ENCODE measurements at places on chromosomes 3 and 15.
A peak's percentile ranks its signal among the peaks of the same experiment; 100 is the strongest.

- DNase-seq: no peak
Observed at GRCh38 chr15:69499521-69500211, 47.0 kb downstream of the RPLP1 start.

DNA sequence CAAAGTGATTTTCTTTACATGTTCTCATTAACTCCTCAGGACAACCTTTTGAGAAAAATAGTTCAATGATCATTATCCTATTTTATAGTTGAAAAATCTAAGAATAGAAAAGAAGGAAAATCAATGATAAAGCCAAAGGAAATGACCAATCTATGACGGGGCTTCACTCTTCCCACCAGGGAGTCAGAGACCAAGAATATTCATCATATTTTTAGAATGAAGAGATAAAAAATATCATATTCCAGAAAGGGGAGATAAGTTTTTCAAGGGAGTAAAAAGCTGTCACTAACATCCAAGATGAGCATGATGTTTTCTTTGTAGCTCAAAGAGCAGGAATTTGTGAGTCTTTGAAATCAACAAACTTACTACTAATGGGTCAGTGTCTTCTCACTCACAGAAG, 71.5 kb upstream of the LPP start:
- DNase-seq: no peak

DNA sequence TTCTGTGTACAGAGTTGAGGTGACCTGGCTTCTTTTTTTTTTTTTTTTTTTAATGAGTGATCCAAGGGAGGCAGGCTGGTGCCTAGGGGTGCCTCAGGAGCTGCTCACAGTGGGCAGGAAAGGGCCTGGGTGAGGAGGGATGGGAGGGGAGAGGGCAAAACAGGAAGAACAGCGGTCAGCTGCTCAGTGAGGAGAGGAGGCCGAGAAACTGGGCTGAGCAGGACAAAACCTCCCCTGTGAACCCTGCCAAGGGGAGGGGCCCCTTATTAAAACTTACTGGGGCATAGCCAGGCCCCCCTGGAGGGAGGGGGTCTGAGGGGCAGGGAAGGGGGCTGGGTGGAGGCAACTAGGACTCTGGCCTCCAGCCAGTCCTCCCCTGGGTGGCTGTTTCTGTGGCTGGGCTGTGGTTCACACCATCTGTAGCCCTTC, 3.5 kb downstream of the PLEKHO2 start:
- no peak for DNase-seq

DNA sequence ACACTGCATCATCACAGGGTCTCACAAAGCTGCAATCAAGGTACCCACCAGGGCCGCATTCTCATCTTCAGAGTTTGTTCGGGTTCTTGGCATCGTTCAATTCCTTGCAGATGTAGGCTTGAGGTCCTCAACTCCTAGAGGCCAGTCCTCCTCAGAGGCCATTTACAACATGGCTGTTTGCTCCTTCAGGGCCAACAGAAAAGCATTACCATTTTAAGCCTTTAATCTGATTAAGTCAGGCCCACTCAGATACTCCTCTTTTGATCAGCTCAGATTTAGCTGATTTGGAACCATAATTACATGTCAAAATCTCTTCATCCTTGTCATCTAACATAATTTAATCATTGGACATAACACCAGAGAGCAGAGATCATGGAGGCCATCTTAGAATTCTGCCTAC, 55.4 kb downstream of the BFSP2 start:
- DNase-seq: no peak

DNA sequence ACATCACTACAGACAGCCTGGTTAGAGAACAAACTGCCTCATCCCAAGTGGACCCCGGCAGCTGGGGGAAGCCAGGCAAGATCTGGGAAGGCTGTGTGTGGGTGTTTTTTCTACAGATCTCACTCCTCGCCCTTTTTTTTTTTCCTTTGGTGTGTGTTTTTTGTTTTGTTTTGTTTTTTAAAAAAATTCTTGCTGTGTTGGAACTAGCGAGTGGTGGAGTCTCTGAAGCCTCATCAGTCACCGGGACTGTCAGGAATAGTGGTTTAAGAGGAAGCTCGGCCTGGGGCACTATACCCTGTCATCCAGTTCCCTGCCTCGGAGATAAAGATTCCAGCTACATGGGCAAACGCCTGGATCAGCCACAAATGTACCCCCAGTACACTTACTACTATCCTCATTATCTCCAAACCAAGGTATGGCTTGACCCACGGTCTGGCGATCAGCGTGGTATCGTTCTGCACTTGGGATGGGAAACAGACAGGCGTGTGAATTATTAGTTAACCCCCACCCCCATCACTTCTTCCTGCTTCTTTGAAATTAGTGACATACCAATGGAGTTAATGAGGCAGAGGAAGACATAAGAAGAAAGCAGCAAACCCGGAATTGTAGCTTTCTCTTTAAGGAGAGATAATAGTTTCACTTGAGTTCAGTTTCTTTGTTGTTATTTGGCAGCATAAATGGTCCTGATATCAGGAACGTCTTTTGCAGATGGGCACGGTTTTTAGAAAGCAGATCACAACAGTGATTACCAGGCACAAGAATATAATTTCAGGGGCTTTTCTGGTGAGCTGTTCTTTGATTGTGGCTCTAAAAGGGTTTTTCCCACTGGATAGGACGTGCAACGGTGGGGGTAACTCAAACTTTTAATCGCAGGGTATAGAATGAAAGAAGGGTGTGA, 722 bp downstream of the RBMS3 start:
- peak; percentile 64 for DNase-seq

- DNase-seq: no peak
Observed at GRCh38 chr3:168156479-168156878, 60.8 kb upstream of the GOLIM4 start.

- DNase-seq: no peak
Observed at GRCh38 chr3:178405531-178405930, 130.7 kb upstream of the KCNMB2 start.

- DNase-seq: no peak
Observed at GRCh38 chr15:75770131-75770530, 57.5 kb upstream of the CSPG4 start.

DNA sequence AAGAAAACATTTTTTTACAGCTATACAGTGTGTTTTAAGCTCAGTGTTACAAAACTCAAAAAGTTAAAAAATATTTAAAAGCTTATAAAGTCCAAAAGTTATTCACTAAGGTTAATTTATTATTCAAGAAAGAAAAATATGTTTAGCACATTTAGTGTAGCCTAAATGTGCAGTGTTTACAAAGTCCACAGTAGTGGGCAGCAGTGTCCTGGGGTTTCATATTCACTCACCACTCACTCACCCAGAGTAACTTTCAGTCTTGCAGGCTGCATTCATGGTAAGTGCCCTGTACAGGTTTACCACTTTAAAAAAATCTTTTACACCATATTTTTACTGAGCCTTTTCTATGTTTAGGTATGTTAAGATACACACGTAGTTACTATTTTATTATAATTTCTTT, 300.2 kb upstream of the TRIM42 start:
- no peak for DNase-seq

- no peak for DNase-seq
Observed at GRCh38 chr3:59856934-59857460, 807.2 kb upstream of the CFAP20DC start.

GRCh38 chr3:123759871-123760270, 124.3 kb downstream of the MYLK start:
- DNase-seq: no peak

DNA sequence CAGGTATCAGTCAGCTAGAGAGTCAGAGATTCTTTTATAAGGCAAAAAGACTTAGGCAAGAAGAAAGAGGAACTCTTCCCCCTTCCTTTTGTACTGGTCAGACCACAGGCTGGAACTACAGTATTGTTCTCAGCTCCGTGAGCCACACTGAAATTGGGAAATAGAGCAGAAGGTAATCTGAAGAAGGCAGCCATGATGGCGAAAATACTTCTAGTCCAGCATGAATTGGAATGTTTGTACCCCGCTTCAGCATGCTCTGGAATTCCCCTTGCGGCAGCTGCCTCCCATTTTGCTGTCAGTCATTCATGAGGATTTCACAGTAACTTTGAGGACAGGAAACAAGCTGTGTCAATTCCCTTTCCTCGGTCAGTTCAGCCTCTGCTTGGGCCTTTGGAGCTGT, 96.2 kb downstream of the CORO2B start:
- DNase-seq: no peak

DNA sequence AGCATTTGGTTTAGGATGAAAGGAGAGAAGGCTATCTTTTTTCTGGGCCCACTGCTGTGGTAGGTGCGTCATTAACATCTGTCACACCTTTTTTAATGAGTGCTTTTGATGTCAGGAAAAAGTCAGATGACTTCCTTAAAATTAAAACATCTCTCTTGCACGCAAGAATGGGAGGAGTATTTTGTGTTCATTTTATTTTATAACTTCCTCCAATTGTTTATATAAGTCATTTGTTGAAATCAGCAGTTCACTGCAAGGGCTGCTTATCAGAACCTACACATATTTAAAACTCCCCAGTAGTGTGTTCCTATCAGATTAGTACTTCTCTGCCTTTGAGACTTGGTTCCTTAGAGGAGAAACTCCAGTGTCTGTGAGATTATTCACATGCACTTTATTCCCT, 143.8 kb downstream of the NEO1 start:
- DNase-seq: no peak

- DNase-seq: no peak
Observed at GRCh38 chr15:27660676-27661075, 438.4 kb downstream of the OCA2 start.

- peak; percentile 80 for DNase-seq
Observed at GRCh38 chr3:164641071-164641470, 437.2 kb downstream of the SI start.

DNA sequence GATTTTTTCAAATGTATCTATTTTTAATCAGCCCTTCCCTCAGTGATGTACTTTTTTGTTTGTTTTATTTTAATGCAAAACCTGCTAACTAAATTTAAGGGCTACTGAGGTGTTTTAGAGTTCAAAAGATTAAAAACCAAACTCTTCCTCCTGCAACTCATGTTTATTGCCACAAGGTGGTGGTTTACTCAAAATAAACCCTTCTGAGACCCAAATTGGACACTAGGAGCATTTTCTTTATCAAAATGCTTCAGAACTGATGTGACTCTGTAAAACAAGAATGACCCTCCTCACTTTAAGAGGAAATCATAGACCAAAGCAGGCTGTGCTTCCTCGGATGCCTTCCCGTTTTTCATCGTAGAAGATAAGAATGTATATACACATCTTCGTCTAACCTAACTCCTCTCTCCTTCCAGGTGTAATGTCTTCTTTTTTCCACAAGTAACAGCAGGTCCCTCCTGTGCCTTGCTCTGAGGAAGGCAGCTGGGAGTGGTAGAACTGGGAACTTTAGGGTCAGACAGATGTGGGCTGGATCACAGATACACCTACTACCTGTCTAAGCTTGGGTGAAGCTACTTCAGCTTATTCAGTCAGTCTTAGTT, 2.9 kb upstream of the NME9 start:
- DNase-seq: peak; percentile 43

GRCh38 chr3:169591159-169591951, 72.2 kb downstream of the MECOM start:
- DNase-seq: no peak

GRCh38 chr3:120438665-120439370, 12.0 kb downstream of the FSTL1 start:
- peak; percentile 86 for DNase-seq

- peak; percentile 99 for DNase-seq
Observed at GRCh38 chr3:48465531-48466378, 19.2 kb downstream of the ATRIP start.

DNA sequence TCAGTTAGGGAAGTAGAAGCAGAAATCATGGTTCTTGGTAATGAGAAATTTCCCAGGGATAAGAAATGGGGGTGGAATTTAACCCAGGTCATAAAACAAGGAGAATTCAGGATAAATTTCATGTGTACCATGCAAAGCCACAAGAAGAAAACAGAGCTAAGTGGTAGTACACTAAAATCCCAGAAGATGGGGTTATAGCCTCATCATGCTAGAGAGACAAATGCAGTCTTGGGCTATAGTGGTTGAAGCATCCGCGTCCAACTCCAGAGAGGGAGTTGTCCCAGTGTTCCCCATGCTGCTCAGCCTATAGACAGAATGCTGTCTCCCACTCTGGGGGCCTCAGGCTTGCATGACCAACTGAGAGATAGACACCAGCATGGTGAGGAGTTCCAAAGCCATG, 36.2 kb upstream of the CLRN1 start:
- peak; percentile 59 for DNase-seq

GRCh38 chr3:4220065-4220464, 83.1 kb upstream of the SETMAR start:
- DNase-seq: no peak

DNA sequence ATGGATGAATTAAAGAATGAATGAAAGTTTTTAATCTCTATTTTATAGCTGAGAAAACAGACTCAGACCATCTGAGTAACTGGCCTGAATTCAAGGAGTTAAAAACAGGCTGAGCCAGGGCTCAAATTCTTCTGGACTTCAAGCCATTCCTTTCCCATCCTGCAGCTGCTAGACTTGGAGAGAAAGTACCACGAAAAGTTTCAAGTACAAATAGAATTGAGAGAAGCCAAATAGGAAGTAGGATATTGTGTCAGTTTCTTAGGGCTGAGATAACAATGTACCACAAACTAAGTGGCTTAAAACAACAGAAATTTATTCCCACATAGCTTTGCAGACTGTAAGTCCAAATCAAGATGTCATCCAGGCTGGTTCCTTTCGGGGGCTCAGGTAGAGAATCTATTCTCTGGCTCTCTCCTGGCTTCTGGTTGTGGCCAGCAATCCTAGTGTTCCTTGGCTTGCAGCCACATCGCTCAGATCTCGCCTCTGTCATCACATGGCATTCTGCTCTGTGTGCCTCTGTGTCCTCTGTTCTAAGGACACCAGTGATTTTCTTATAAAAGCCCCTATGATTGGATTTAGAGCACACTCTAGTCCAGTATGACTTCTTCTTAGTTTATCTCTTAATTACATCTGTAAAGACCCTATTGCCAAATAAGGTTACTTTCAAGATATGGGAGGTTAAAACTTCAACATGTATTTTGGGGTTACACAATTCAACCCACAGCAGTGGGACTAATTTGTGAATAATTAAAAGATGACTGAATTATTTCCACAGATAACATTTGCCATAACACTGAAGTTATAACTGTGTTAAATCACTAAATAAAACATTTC, 25.7 kb upstream of the GOLIM4 start:
- DNase-seq: peak; percentile 13

DNA sequence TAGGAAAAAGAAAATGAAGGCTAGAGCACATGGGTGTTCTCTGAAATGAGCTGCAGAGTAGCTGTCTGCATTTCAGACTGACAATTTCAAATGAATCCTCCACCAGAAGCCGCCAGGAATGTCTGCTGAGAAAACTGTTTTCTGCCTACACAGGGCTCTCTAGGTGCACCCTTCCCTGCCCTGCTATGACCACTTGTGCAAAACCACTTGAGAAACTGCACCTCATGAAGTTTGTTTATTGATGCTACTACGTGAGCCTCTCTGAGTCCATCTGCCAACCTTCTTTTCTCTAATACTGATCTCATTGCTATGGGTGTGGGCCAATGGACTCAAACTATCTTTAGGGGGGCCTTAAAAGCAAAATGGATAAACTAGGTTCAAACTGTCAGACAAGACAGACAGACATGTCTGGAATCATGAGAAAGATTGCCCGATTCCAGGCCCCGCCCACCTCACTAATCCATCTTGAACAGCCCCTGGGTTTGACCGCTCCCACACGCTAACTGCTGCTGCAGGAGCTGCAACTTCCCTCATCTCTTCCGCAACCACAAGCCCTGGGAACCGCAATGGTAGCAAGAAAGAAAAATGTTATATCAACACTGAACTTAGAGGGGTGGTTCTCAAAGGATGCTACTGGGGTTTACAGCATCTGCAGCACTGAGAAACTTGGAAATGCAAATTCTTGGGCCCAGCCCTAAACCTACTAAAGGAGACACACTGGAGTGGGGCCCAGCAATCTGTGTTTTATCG, 9.0 kb upstream of the CD47 start:
- peak; percentile 69 for DNase-seq
